ENCODE measurements at places on chromosomes 11 and 22.
A peak's percentile ranks its signal among the peaks of the same experiment; 100 is the strongest.

DNA sequence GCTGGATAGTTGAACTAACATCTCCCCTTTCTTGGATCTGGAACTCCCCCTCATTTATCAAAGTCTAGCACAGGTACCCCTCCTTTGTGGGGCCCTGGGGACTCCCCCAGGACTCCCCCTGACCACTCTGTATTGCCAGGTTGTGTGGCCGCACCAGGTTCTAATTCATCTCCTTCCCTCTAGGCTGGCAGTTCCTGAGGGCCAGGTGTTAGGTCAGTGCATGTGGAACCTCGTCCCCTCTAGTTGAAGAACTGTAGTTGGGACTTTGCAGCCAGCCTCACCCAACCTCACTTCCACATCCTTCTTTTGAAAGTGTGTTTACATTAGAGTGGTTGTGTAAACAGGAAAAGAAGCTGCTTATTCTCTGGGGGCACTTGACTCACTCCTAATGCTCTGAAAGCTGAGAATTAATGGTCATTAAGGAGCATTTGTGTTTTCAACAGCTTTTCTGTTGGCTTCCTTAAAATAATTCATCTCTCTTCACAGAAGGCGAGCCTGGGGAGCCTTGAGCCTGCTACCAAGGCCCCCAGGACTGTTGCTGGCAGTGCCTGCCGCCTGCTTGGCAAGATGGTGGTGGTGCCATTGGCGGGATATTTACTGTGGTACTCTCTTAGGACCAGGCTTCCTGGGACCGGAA, 11.8 kb downstream of the UPB1 start:
- peak; percentile 27 for DNase-seq

DNA sequence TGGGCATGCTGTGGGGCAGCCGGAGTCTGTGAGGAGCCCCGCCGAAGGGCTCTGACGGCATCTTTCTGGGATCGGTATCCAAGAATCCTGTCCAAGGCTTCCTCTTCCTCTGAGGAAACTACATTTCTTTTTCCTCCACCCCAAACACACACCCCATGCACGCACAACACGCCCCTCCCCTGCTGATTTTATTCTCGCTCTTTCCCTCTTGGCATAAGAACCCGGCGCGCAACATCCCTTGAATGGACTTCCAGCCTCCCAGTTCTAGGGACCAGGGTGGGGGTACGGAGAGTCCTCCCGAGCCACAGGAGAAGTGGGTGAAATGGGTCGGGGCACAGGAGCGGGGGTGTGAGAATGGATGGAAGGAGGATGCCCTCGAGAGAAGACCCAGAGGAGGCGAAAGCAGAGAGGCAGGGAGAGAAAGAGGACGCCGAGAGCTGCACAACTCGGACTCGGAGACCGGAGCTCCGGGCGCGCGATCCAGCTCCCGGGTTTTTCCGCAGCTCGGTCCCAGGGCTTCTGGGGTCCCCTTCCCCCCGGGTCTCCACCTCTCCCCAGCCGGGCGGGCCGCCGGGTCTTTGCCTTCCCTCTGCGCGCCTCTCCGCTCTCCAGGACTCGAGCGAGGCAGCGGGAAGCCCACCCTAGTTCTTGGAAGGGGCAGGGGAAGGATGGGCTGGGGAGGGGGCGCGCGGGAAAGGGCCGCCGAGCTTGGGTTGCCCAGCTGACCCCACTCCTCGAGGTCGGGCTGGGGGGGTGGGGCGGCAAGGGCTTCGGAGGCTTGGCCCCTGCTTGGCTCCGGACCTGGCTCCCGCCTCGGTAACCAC, 1.5 kb upstream of the LARGE1 start:
- DNase-seq = no peak

GRCh38 chr11:65551572-65552387, 6.4 kb downstream of the LTBP3 start:
- DNase-seq = peak; percentile 45

DNA sequence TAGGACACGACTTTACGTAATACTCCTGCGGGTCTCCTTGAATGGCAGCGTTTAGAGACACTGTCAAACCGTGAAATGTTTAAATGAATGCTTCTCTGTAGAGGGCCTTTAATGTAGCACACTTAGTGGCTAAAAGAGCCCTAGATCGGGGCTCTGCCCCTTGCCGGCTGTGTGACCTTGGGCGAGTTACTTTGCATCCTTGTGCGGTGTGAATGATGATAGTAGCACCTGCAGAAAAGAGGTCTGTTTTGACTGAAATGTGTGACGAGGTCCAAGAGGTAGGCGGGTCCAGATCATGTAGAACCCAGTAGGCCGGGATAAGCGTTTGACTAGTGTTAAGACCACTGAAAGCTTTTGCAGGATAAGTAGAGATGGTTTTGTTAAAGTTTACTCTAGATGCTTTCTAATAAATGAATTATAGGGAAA, 866 bp downstream of the MED17 start:
- peak; percentile 11 for DNase-seq

DNA sequence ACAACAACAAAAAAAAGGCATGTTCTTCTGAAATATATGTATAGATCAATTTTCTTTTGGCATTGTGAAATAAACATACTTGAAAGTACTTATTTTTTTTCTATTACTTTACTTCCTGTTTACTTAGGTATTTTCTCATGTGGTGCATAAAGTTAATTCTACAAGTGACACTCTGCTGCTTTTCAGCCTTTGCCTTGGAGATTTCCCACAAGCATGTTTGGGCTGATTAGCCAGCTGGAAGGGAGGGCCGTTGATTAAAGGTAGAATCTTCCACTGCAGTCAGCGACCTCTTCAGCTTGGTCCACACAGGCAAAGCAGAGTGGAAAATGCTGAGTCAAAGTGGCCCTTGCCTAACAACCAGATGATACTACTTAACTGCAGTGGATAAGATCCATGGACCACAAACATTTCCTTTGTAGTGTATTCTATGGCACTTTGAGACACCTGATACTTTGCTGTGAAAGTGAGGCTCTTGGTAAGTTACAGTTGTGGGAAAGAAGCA, 176.0 kb downstream of the ARHGAP42 start:
- peak; percentile 95 for DNase-seq

- DNase-seq = peak; percentile 61
Measured at GRCh38 chr11:47161134-47161854, 15.4 kb downstream of the ARFGAP2 start.

All from amniotic epithelial cell (primary cell).